A549 treated with CpdA at 1 μM for 4 hours (cell line): ENCODE measurements at places on chromosomes 4 and X. TPM values are rescaled to one million over a fixed set of nuclear protein-coding genes. Genes with fewer than 3 reads are reported as not detected.

CCDC110 gene
- not detected in 5 replicates for total RNA-seq

GRID2 gene
- total RNA-seq, result not detected in 5 replicates

ABCE1 gene
- total RNA-seq, result 61.5 to 112 TPM (median 69.4 TPM) in 5 replicates

EDNRA gene
- 0.30 to 0.55 TPM (median 0.35 TPM) in 5 replicates for total RNA-seq

COL25A1 gene
- total RNA-seq, result not detected in 5 replicates

CSAG1 gene
- 0.18 to 0.37 TPM (median 0.27 TPM) in 4 of 5 replicates, not detected in the other for total RNA-seq

CPE gene
- 1.7 to 2.6 TPM (median 2.0 TPM) in 5 replicates for total RNA-seq

CXorf65 gene
- not detected in 5 replicates for total RNA-seq

MED14 gene
- total RNA-seq, result 22.4 to 24.9 TPM (median 23.0 TPM) in 5 replicates

RHOXF2 gene
- total RNA-seq, result not detected in 5 replicates

HTR2C gene
- not detected in 5 replicates for total RNA-seq

NELFA gene
- total RNA-seq, result 17.4 to 24.2 TPM (median 23.6 TPM) in 5 replicates

DCAF12L2 gene
- total RNA-seq, result 0.08 to 0.19 TPM (median 0.13 TPM) in 4 of 5 replicates, not detected in the other

GLRB gene
- 0.78 to 1.1 TPM (median 0.91 TPM) in 5 replicates for total RNA-seq

DCAF4L1 gene
- 0.10 to 0.30 TPM (median 0.17 TPM) in 5 replicates for total RNA-seq

TSPAN7 gene
- total RNA-seq, result 2.4 to 3.5 TPM (median 3.2 TPM) in 5 replicates

PYURF gene
- 68.4 to 81.3 TPM (median 76.5 TPM) in 5 replicates for total RNA-seq

BRCC3 gene
- 23.3 to 31.0 TPM (median 26.7 TPM) in 5 replicates for total RNA-seq

NDNF gene
- total RNA-seq, result not detected in 5 replicates

ZCCHC18 gene
- 0.13 to 0.31 TPM (median 0.21 TPM) in 4 of 5 replicates, not detected in the other for total RNA-seq

GAGE12E gene
- total RNA-seq, result not detected in 5 replicates
